Stimulated activated CD8-positive, alpha-beta memory T cell treated with anti-CD3 and anti-CD28 coated beads, Interleukin-2, amount 100 ng/mL, for 48 hours (primary cell): ENCODE measurements at places on chromosomes 5 and 9.

DNA sequence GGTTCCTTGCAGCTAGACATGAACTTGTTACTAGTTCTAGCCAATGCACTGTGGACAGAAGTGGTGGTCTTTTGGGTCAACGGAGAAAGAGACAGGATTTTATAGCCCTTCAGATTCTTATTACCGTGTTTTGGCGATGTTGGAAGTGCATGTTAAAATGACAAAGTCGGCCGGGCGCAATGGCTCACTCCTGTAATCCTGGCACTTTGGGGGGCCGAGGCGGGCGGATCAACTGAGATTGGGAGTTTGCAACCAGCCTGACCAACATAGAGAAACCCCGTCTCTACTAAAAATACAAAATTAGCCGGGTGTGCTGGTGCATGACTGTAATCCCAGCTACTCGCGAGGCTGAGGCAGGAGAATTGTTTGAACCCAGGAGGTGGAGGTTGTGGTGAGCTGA, 9.1 kb upstream of the NUDT12 start:
- DNase-seq, result no peak

GRCh38 chr5:134131165-134131564, 16.7 kb downstream of the TCF7 start:
- no peak for DNase-seq

GRCh38 chr9:76655121-76655541, 109.1 kb upstream of the PCA3 start:
- no peak for DNase-seq

DNA sequence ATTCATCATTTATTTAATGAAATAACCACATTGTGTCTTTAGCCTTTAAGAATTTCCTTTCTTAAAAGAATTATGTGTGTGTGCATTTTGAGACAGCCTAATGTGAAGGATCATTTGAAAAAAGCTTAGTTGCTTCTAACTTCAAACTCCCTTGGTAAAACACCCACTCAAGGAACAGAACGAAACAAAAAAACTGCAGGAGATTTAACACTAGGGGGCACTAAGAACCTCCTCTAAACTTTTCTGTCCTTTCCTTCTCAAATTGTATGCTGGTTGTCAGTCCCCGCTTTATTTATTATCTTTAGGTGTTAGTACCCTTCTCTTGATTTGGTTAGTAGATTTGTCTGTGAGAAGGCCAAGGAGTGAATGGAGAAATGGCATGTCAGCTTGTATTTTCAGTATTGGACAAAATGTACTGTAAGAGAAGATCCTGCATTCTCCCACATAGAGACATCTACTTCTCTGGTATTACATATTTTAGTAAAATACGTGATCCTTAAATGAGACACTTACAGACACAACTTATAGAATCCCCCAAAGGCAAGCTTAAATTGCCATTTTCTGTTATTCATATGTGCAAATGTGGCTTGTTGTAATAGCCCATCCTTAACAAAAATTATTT, 229.7 kb downstream of the MRPS30 start:
- DNase-seq, result no peak

DNA sequence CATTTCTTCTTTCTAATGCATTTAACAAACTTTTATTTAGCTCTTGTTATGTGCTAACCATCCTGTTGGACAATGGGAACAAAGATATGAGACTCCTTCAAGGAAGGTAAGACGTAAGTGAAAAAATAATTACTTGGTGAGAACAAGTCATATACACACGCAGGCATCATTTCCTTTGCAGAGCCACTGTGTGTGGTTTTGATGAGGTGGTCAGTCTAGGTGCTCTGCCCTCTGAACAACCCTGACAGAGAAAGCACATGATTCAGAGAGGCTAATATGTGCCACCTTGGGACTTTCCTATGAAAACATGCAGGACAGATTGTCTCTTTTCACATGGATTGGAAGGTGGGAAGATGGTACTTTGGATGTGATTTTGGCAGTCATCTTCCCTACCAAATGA, 1162.5 kb upstream of the DMAC1 start:
- DNase-seq, result no peak
